Skin of body (tissue), 3 donors: ENCODE measurements at places on chromosomes 11 and 22. TPM values are rescaled to one million over a fixed set of nuclear protein-coding genes. Genes with fewer than 3 reads are reported as not detected.
A peak's percentile ranks its signal among the peaks of the same experiment; 100 is the strongest.

The PSMA1 gene
- 108 TPM for total RNA-seq

DNA sequence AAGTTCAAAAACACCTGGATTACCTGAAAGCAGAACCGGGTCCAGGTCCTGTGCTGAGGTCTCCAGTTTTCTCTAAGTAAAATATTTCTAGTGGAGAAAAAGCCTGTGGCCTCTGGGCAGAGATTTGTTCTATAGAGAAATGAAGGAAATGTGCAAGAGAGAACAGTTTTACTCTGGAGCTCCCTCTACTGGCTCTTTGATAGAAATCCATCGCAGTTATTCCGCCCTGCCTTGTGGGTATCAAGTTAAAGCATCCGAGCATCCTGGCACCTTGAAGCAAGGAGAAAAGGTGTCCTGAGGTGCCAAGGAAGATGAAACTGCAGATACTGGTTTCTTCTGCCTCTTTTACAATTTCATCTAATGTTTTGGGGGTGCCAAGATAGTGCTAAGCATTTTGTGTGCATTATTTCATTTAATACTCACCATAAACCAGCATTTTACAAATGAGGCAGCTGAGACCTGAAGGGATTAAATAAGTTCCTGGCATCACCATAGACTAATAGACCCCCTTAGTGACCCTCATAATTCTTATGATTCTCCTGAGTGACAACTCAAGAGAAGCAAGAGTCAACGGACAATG, 113.1 kb upstream of the HSD17B12 start:
- DNase-seq = no peak

The C11orf87 gene
- total RNA-seq = 0.69 TPM

DNA sequence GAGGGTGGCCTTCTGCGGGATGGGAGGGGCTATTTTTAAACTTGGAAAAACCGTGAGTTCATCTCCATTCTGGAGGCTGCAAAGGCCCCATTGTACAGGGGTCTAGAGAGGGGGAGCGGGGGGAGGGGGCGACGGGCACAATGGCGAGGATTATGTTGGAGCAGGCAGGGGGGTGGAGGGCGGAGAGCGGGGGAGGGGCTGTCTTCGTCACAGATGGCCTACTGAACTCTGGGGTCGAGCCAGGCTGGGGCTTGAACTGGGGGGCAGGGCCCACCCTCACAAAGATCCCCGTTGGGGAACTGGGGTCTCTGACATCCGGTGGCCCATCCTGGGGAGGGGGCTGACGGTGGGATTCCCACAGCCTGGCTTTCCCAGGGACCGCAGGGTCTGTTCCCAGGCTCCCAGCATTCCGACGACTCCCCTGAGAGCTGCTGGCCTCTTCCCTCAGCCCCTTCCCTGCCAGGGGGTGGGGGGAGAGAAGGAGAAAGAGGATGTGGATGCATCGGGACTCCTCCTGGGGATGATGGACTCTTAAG, 3.4 kb upstream of the MCAM start:
- DNase-seq = peak; percentile 55

The UCP2 gene
- total RNA-seq = 22.9 TPM

The OR51B5 gene
- 0.30 TPM for total RNA-seq

The RNF141 gene
- 34.2 TPM for total RNA-seq

GRCh38 chr11:74316772-74317505, 5.5 kb upstream of the P4HA3 start:
- no peak for DNase-seq

- DNase-seq = peak; percentile 55
Observed at GRCh38 chr11:12680246-12680939, 6.2 kb downstream of the TEAD1 start.

GRCh38 chr11:108939135-108939534, 274.3 kb downstream of the DDX10 start:
- no peak for DNase-seq

The OR51B4 gene
- total RNA-seq = not detected

The ESAM gene
- total RNA-seq = 9.2 TPM

The TIGD3 gene
- 0.20 TPM for total RNA-seq

DNA sequence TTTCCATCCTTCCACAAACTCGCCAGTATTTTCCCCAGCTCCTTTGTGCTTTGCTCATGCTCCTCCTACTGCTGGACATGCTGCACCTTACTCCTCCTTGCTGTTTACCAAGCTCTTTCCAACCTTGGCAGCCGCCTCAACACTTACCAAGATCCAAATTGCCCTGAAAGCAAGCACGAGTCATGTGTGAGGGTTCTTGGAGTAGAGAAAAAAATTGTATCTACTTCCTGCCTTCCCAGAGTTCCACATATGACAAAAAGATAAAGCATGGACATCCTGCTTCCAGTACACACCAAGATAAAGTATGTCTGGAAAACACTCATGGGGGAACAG, 767.5 kb downstream of the NTM start:
- DNase-seq = no peak

GRCh38 chr11:134654161-134654915, 242.3 kb upstream of the B3GAT1 start:
- no peak for DNase-seq

GRCh38 chr11:33779849-33780528, 5.7 kb upstream of the FBXO3 start:
- DNase-seq = peak; percentile 39

DNA sequence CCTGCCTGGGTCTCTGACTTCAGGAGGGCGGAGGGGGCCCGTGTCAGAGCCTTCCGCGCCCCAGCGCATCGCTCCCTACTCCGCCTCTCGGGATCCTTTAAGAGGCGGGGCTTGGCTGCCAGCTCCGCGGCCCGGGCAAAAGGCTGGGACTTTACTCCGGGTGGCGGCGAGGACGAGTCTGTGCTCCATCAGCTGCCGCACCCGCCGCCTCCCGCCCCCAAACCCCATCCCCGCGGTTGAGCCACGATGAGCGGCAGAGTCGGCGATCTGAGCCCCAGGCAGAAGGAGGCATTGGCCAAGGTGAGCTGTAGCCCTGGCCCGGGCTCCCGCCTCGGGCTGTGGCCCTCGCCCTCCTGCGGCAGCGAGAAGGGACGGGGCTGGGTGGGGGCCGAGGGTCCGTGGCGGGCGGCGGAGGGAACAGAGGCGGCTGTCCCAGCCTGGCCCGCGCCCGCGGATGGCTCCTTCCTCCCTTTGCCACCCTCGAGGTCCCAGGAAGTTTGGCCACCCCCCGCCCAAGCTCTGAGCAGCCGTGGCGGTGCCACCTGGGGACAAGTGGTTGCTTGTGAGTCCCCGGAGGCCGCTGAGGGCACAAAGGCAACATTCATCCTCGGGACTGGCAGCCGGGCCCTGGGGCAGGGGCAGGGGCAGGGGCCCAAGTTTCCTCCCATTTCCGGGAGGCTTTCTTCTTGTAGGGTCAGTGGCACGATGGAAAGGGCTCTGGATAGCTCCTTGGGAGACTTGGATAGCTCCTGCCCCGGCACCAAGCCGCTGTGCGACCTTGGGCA, at the start of gene SEC14L2:
SEC14L2 (plus strand) TSS at position 148 of the 785 bp plus-strand sequence; CDS start at position 247, 99 bp downstream.
- no peak for DNase-seq

- no peak for DNase-seq
Observed at GRCh38 chr22:50706481-50707125, 31.4 kb upstream of the ACR start.

The DUSP8 gene
- 1.8 TPM for total RNA-seq

The BIK gene
- total RNA-seq = 3.6 TPM

- no peak for DNase-seq
Observed at GRCh38 chr11:93500759-93501158, 42.4 kb downstream of the SMCO4 start.

The BIRC3 gene
- total RNA-seq = 7.6 TPM

The LIF gene
- 1.9 TPM for total RNA-seq

DNA sequence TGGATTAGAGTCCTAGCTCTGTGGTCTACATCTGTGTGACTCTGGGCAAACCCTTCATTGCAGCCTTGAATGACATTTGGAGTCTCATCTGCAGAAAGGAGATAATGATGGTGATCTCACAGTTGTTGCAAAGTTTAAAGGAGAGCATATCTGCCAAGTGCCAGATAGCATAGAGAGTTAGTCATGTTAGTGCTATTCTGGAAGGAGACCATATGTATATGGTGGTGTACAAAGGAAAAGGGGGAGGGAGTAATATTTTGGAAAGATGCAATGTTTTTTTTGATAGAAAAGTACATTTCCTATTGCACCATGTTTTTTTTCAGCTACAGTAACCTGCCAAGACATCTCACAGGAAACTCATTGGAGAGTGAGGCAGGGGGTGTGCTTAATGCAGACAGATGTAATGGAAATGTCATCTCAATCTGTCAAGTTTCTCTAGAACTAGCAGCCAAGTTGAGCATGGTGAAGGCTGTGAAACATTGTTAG, 92.1 kb upstream of the NARS2 start:
- peak; percentile 30 for DNase-seq

- no peak for DNase-seq
Observed at GRCh38 chr11:120147094-120147949, 9.4 kb upstream of the TRIM29 start.

The GDPD4 gene
- 0.39 TPM for total RNA-seq

GRCh38 chr22:24112188-24112587, 69.1 kb upstream of the SUSD2 start:
- no peak for DNase-seq

DNA sequence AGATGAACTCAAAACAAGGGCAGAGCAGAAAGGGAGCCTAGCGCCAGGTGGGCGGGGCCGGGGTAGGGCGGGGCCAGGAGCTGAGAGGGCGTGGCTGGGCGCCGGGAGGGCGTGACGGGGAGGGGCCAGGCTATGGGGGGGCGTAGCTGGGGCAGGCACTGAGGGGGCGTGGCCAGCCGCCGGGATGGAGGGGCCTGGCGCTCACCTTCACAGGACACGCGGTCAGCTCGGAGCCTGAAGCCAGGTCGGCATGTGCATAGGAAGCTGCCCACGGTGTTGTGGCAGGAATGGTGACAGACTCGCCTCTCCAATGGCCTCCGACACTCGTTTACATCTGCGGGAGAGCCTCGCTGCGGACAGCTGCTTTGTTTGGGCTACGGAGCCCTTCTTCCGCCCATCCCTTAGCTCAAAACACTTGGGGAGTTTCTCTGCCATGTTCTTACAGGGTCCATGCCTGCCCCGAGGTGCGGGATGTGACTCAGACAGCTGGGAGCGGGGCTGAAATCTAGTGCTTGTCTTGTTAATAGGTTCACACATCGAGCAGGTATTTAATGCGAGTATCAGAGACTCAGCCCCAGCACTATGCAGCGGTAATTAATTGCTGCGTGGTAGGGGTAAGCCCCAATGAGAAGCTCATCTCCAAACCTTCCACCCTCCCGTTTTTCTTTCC, 13.4 kb downstream of the VWCE start:
- DNase-seq = no peak

- no peak for DNase-seq
Observed at GRCh38 chr22:44074337-44074984, 50.4 kb downstream of the PARVB start.

GRCh38 chr11:132586801-132587200, 945.5 kb downstream of the OPCML start:
- peak; percentile 18 for DNase-seq

The OVCH2 gene
- total RNA-seq = 1.2 TPM

GRCh38 chr22:45059296-45059695, 49.5 kb upstream of the PHF21B start:
- DNase-seq = no peak

The ANO1 gene
- total RNA-seq = 6.8 TPM

- no peak for DNase-seq
Observed at GRCh38 chr11:110160016-110160415, 66.8 kb downstream of the ZC3H12C start.

The RIMBP3C gene
- total RNA-seq = not detected

The ACTN3 gene
- total RNA-seq = 13.5 TPM

The PLCB3 gene
- 17.4 TPM for total RNA-seq

The CRYAB gene
- 43.2 TPM for total RNA-seq

DNA sequence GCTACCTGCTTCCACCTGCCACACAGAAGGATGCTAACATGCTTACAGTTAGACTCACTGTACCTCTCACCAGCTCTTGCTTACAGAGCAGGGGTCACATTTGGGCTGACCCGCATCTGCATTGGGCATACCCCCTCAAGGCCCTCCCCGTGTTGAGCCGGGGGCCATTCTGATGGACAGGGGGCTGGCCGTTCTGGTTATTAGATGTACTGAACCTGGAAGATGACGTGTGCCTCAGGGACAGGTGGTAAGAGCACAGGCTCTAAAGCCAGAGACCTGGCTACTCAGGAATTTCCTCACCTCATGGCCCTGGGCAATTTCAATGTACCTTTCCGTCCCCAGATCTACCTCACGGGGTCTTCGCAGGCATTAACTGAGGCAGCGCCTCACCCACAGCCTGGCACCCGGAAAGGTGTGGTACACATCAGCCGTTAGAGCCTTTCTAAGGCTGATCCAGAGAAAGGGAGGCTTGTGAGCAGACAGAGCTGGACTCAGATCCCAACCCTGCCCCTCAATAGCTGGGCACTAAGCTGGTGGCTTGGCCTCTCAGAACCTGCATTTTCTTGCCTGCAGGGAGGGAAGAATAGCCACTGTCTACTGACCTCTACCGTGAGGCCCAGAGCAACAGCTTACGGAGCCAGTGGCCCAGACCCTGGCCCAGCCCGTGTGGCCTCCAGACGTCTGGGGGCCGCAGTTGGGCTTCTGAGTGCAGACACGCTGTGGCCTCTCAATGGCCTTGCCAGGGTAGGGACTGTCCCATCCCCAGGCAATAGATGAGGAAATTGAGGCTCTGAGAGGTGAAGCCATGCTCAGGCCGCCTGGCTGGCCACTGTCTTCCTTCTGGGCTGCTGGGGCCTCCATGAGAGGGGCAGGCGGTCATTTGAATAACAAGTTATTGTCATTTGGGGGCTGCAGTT, 100.6 kb downstream of the MORC2 start:
- DNase-seq = no peak

DNA sequence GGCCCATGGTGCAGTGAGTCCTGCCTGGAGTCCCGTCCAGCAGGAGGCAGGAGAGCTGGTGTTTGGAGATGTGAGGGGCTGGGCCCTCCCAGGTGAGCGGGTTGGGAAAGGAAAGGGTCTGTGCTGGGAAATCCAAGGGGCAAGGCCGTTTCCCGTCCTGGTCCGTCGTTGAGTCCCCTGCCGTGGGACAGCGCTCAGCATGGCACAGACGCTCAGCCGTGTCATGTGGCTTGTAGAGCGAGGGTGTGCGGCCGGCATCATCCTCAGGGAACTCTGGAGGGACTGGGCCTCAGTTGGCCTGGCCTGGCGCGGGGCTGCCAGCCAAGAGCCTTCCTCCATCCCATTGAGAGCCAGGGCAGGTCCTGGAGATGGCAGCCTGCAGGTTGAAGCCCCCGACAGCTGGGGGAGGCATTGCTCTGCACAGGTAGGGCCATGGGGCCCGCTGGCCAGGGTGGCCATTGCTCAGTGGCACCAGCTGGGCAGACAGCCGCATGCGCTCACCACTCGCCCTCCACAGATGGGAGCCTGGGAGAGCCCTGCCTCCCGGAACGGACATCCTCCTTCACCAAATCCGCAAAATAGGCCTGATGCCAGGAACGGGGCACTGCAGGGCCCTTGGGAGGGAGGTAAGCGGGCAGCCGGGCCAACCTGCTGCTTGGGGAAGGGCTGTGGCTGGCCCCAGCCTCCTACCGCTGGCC, 28.7 kb downstream of the KCNQ1 start:
- DNase-seq = no peak
